ENCODE measurements at places on chromosomes 1 and 21.

DNA sequence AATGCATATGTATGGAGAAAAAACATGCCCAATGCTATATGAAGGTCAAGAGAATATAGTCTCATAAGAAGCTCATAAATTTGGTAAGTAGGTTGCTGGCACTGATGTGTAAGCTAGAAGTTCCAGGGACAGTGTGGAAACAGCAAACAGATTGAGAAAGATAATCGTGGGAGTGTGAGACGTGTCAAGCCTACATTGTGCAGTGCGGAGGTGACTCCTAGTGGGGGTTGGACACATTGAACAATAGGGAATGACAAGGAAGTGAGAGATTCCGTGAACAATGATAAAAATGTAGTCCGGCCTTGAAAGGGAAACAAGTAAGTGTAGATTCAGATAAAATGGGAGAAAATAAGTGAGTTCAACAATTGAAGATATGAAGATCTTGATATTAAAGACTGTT, 788.4 kb upstream of the PRMT6 start:
- peak; percentile 13 for DNase-seq

GRCh38 chr1:115332813-115333608, 5.0 kb downstream of the NGF start:
- DNase-seq = no peak

DNA sequence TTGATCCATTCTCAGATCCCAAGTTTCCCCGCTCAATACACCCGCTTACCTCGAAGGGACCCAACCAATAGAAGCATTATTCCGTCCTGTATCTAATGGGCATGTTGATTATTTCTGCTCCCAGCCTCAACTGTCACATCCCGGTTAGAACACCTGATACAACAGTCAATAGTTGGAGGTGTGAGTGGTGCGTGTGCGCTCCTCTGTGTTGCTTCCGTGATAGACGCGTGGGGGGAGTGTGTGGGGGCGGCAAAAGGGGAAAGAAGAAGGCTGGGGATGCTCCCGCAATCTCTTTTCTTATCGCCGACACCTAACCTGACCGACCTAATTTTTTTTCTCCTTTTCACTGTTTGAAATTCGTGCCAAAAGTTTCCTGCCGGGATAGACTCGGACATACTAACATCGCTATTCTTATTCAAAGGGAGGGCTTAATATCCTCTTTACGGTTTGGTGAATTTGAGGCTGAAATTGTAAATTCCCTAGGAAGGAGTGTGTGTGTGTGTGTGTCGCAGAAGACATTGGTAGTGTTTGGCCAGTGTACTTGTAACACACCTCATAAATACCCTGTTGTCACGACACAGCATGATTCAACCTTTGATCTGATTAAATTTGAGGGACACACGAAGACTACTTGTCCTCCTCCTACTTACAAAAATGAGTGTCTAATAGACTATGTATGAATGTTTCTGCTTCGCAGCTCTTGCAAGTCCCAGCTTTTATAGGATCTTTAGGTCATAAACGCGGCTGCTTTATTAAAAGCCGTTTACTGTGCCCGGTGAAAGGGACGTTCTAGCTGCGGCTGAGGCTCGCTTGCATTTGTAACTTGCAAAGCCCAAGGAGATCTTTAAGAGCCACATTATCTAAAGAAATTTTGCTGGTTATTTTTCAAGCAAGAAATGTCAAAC, 1.5 kb upstream of the PROX1 start:
- no peak for DNase-seq

DNA sequence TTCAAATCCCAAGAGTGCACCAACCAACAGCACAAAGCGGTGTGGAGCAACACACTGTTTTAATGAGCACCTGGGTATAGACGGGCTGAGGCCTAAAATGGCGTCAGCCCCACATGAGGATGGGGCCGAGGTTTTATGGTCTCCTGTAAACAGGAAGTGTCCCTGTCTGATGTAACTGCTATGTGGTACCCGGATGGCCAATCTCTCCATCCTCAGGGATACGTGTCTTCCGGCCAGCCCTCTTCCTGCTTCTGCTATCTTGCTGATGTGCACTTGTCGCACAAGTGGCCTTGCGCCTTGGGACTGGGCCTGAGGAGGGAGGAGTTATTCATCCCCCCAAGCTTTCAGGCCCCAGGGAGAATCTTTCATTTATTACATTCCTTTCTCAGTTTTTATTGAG, 73.5 kb downstream of the CNST start:
- no peak for DNase-seq

- DNase-seq = no peak
Observed at GRCh38 chr21:21730512-21730911, 732.3 kb downstream of the NCAM2 start.

- DNase-seq = peak; percentile 88
Observed at GRCh38 chr1:157193702-157194391, 55.7 kb upstream of the ETV3 start.

DNA sequence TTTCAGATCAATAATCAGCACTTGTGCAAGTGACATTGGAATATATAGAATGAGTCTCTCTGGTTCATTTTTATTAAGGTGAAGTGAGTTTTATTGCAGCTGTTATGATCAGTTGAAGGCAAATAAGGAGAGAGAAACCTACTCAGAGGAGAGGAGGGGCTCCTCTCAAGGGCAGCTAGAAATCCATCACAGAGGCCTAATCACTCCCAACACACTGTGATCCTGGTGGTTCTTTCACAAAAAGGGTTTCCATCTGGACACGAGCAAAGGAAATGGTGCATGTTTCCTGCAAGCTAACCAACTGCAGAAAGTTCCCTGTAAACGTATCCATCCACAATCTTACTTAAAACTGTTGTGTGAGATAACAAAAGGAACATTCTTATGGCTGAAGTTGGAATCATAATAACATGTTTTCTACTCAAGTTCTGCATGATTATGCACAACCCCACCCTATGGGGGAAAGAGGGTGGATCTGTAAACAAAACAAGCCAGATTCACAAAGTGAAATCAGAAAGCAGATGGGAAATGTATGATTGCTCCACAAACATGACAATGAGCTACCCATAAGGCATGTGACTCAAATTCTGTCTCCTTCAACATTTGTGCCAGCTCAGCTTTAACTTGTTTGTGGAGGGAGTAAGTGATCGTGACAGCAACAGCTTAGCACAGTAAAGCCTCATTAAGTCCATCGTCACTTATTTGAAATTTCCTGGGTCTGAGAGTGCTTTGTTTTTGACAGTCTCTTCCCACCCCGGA, 141.2 kb upstream of the ST6GALNAC5 start:
- DNase-seq = no peak
